ENCODE measurements at places on chromosomes 6 and 20.

GRCh38 chr6:41529049-41529448 is 17.1 kb upstream of the FOXP4 start:
- DNase-seq, result no peak

GRCh38 chr6:37528541-37528940 is 28.8 kb upstream of the CCDC167 start:
- no peak for DNase-seq

DNA sequence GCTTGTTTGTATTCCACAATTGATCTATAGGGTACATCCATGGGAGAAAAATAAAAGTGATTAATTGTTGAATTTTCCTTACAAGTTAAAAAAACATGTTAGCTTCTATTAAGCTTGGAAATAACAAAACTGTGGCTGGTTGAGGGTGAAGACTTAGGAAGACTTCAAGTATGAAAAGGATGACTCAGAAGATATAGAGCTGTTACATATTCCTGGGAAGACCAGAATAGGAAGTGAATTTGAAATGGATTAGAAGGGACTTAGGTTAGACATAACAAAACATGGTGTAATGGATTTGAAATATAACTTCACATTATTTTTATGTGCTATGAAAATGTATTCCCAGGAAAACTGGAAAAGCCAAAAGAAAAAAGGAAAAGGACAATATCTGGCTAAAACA is 732.2 kb downstream of the HDGFL1 start:
- no peak for DNase-seq

GRCh38 chr6:18243302-18243893 is 20.9 kb downstream of the DEK start:
- no peak for DNase-seq

DNA sequence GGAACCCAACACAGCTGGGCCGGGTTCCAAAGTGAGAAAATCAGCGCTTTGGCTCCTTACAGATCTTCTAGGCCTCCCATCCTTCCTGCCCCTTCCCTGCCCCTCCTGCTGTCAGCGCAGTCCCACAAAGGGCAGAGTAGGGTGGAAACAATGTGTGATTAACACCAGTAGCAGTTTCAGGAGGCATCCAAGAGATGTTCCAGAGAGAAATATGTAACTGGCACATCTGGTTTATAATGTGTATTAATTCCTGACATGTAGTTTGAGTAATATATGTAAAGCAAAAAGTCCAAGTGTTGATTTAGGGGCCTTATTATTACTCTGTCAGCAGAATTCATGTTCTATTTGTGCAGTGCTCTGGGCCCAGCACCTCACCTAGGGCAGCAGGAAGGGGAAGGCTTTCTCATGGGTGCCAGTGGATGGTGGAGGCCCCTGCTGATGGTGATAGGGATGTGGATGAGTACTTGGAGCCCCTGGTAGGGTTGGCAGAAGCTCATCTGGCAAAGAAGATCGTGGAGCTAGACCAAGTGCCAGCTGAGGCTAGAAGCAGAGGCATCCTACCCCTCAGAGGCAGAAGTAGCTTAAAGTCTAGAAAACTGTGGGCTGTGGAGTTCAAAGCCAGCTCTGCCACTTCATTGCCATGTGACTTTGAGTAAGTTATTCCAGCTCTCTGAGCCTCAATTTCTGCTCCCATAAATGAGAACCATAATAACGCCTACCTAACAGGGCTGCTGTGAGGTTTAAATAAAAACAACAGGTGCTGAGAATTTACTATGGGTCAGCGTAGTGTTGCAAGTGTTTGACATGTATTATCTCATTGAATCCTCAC is 22.4 kb upstream of the RALY start:
- DNase-seq, result no peak

GRCh38 chr6:146526192-146526591 is 17.4 kb upstream of the RAB32 start:
- DNase-seq, result no peak

DNA sequence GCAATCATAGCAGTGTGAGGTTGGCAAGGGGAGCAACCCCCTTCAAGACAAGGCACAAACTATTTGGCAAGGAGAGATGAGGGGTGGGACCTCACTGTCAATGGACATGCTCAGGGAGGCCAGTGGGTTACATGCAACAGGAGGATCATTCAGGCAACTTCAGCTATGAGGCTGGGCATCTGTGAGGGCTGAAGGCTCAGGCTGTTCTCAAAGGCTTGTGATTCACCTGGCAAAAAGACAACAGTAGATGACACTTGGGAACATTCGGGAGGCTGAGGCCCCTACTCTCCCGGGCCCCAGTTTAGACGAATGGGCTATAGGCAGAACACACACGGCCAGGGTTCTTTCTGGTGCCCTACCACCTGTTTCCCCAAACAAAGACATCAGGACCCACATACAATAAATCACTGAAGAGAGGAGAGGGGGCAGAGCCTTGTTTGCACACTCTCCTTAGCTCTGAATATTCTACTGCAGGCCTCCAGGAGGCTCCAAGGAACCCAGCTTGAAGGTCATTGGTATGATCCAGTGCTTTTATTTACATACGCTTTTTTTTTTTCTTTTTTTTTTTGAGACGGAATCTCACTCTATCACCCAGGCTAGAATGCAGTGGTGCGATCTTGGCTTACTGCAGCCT is 7.9 kb downstream of the TUBB start:
- no peak for DNase-seq

DNA sequence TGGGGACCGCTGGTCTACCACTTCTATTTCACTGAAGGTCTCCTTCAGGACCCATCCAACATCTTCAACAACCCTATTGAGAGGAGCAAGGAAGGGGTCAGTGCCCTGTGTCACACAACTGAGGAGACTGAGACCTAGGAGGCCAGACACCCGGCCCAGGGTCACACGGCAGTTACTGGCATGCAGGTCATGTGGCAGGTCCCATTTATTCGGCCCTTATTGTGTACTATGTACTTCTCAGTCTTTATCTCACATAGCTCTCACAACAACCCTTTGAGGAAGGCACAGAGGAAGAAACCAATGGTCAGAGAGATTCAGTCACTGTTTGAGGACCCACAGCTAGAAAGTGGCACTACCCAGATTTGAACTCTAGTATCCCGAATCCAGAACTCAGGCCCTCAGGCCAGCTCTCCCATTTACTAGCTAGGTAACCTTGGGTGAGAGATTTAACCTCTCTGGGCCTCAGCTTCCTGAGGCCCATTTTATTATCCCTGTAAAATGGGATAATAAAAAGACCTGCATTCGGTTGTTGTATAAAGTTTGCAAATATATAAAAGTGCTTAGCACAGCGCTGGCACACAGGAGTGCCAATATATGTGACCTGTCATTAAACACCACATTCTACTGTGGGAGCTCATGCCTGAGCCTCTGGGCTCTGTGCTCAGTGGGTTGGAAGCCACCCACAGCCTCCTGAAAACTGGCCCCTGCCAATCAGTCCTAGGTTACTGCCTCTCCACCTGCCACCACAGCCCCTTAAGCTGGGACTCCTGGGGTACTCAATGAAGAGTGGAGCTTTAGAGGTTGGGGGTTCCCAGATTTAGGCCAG is 15.8 kb downstream of the TFEB start:
- no peak for DNase-seq

DNA sequence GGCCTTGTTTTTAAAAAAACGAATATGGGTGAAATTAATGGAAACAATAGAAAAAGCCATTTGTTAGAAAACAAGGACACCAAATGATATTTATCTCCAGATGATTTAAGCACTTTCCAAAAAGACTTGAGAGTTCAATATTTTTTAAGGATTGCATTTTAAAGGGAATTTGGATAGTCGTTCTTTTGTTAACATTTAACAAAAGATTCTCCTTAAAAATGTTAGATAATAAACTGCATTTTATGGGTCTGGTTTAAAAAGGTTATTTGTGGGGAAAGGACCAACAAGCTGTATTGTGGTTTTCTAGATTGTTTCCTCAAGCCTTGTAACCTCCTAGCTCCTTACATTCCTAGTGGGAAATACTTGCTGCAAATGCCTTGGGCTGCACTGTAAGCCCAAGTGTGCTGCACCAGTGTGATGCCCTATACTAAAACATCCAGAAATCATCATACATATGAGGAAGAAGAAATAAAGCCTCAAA is 1.5 kb upstream of the PHIP start:
- DNase-seq, result peak; percentile 29

GRCh38 chr20:9015984-9016324 is 52.9 kb upstream of the PLCB4 start:
- DNase-seq, result no peak
